Right lobe of liver (tissue), 6 donors: ENCODE measurements at places on chromosomes 4 and X. TPM values are rescaled to one million over a fixed set of nuclear protein-coding genes. Genes with fewer than 3 reads are reported as not detected.

DNA sequence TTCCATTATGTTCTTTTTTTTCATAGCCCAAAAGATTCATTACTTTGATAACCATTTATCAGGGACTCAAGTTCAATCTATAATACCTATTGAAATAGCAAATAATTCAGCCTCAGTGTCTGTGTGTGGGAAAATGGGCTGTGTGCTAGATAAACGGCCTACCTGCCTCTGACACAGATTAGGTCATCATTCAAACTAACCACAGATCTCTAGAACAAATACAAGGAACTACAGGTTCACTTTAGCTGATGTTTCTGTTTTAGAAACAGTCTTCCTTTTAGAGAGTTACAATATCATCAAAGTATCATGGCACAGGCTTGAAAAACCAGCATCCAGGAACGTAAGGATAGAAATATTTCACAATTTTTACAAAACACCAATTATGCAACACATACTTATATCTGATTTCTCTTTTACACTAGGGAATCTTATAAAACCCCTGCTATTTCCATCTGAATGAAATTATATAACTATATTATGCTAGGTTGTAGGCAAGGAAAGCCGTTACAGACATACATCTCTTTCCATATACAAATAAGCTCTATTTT is 56.6 kb upstream of the MAB21L2 start:
- H3K4me1 ChIP-seq: no peaks in the 10 kb centered on the region
- no peak for DNase-seq
- H3K27me3 ChIP-seq: no peaks in the 10 kb centered on the region
- no peak overlapping the region for H3K4me3 ChIP-seq
- no peaks in the 10 kb centered on the region for H3K36me3 ChIP-seq
- no peak overlapping the region for H3K27ac ChIP-seq

GRCh38 chr4:147578593-147578992 is 38.6 kb upstream of the TMEM184C start:
- H3K27me3 ChIP-seq: no peaks in the 10 kb centered on the region
- DNase-seq: no peak
- no peak overlapping the region for H3K27ac ChIP-seq
- no peaks in the 10 kb centered on the region for H3K36me3 ChIP-seq
- no peaks in the 10 kb centered on the region for H3K4me1 ChIP-seq

- H3K4me3 ChIP-seq: no peak overlapping the region
- no peaks in the 10 kb centered on the region for H3K4me1 ChIP-seq
- H3K36me3 ChIP-seq: no peaks in the 10 kb centered on the region
- no peaks in the 10 kb centered on the region for H3K27me3 ChIP-seq
- no peak for DNase-seq
Measured at GRCh38 chr4:178681871-178682270, 1239.6 kb upstream of the AGA start.

DNA sequence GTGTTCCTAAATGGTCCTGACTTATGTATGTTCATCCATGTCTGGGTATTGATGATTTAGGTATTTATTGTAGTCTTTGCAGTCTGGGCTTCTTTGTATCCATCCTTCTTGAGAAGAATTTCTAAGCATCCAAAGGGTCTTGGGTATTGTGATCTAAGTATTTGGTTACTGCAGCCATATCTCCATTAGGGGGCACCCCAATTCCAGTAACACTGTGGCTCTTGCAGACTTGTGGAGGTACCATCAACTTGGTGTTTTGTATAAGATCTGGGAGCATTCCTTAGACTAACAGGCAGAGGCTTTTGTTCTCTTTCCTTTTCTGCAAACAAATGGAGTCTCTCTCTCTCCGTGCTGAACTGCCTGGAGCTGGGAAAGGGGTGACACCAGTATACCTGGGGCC is 113.7 kb upstream of the NEXMIF start:
- no peaks in the 10 kb centered on the region for H3K27me3 ChIP-seq
- DNase-seq: no peak
- H3K27ac ChIP-seq: no peak overlapping the region
- H3K4me3 ChIP-seq: no peak overlapping the region

DNA sequence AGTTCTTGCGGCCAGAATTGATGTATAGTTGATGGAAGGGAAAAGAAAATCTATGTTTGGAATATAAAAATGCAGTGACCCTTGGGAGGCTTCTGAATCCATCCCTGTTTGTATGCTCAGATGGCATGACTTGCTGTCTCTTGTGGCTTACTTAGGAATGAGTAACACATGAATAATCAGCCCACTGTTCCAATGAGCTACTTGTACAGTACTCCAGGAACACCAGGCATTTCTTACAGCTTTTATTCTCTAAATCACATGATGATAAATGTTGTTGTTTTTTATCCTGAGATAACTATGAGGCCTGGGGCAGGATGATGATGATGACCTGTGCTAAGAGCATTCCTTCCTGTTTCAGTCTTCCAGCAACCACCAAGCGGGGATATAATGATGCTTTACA is 18.9 kb downstream of the TMPRSS11E start:
- no peak overlapping the region for H3K4me3 ChIP-seq
- H3K27me3 ChIP-seq: no peaks in the 10 kb centered on the region
- H3K36me3 ChIP-seq: no peaks in the 10 kb centered on the region
- no peak overlapping the region for H3K27ac ChIP-seq
- H3K4me1 ChIP-seq: no peaks in the 10 kb centered on the region

DNA sequence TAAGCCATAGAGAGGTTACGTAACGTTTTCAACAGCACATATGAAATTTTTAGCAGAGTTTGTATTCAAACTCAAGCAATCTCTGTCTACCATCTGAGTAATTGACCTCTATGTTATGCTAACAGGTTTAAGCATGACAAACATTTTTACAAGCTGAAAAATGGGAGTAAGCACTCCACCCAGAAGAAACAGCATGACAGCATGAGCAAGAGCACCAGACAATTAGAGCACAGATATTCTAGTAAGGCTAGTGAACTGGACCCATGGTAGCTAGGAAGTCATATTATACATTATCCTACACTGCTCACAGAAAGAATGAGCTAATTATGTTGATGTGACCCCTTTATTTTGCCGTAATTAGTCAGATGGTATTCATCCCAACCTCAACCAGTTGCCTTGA is 200.5 kb downstream of the PABPC4L start:
- DNase-seq: no peak
- H3K27me3 ChIP-seq: no peaks in the 10 kb centered on the region
- no peaks in the 10 kb centered on the region for H3K4me1 ChIP-seq
- no peaks in the 10 kb centered on the region for H3K36me3 ChIP-seq
- no peak overlapping the region for H3K4me3 ChIP-seq

- H3K36me3 ChIP-seq: no peaks in the 10 kb centered on the region
- no peaks in the 10 kb centered on the region for H3K27me3 ChIP-seq
- no peak overlapping the region for H3K4me3 ChIP-seq
- DNase-seq: no peak
- H3K4me1 ChIP-seq: no peaks in the 10 kb centered on the region
Measured at GRCh38 chr4:60173718-60174117, 1026.4 kb upstream of the ADGRL3 start.

EDA gene
- total RNA-seq: 1.7 TPM

CT55 gene
- not detected for total RNA-seq

DNA sequence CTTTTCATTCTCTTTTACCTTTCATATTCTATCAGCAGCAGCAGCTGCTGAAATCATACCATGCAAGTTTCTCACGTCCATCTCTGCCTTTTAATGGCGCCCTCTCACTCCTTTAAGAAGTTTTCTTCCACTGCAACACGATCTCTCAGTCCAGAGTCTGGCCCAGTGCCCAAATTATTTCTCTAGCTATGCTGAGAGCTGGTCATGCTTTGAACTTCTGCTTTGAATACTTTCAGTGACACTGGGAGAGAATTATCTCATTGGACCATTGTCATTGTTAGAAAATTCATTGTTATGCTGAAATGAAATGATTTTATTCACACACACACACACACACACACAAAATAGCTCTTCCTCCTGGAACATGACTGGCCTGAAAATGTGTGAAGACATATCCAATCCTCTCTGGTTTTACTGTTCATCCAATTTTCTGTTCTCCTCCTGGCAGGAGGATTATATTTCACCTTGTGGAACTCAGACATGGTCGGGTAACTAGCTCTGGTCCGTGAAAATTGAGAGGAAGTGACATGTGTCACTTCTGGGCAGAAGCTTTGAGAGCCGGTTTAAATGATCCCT is 1.3 kb upstream of the PDHA1 start:
- H3K27ac ChIP-seq: no peak overlapping the region
- no peaks in the 10 kb centered on the region for H3K27me3 ChIP-seq
- no peaks in the 10 kb centered on the region for H3K36me3 ChIP-seq
- H3K4me1 ChIP-seq: no peaks in the 10 kb centered on the region
- H3K4me3 ChIP-seq: no peak overlapping the region
- no peak for DNase-seq

GRCh38 chrX:40299641-40300046 is 201.9 kb upstream of the BCOR start:
- DNase-seq: no peak
- H3K27me3 ChIP-seq: no peaks in the 10 kb centered on the region
- no peak overlapping the region for H3K4me3 ChIP-seq
- no peak overlapping the region for H3K27ac ChIP-seq
- no peaks in the 10 kb centered on the region for H3K4me1 ChIP-seq
- H3K36me3 ChIP-seq: no peaks in the 10 kb centered on the region

DNA sequence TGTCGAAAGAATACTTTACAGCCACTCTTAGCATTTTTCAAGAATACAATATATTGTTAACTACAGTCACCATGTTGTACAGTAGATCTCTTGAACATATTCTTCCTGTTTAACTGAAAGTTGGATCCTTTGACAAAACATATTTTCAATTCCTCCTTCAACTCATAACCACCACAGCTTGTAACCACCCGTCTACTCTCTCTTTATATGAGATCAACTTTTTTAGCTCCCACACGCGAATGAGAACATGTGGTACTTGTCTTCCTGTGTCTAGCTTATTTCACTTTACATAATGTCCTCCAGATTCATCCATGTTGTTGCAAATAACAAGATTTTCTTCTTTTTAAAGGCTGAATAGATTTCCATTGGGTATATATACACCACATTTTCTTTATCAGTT is 338.3 kb upstream of the IGFBP7 start:
- no peak for DNase-seq
- H3K27ac ChIP-seq: no peak overlapping the region
- no peaks in the 10 kb centered on the region for H3K27me3 ChIP-seq
- no peak overlapping the region for H3K4me3 ChIP-seq
- H3K36me3 ChIP-seq: no peaks in the 10 kb centered on the region

- H3K4me3 ChIP-seq: no peak overlapping the region
- no peaks in the 10 kb centered on the region for H3K36me3 ChIP-seq
- no peaks in the 10 kb centered on the region for H3K4me1 ChIP-seq
- no peak for DNase-seq
- no peak overlapping the region for H3K27ac ChIP-seq
Measured at GRCh38 chr4:123706973-123707372, 310.4 kb downstream of the SPRY1 start.

- DNase-seq: no peak
- H3K4me1 ChIP-seq: no peaks in the 10 kb centered on the region
- no peak overlapping the region for H3K27ac ChIP-seq
- H3K4me3 ChIP-seq: no peak overlapping the region
- no peaks in the 10 kb centered on the region for H3K27me3 ChIP-seq
Measured at GRCh38 chr4:77002321-77003107, 53.0 kb downstream of the SEPTIN11 start.

OTUD6A gene
- total RNA-seq: not detected

DNA sequence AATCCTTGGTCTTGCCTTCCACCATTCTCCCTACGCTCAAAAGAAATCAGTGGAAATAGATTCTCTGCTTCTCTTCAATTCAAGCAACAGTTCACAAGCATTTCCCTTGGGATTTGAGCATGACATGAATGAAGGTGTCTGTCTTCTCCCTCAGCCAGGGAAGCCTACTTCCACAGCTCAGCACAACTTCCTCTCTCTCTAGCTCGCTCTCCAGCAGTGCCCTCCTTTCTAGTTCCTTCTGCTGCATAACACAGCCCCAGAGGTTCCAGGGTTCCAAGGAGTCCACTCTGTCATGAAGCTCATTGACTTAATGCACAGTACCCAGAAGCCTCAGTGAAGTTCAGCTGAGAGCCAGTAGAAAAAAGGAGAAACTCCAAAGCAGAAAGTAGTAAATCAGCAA is 81.3 kb downstream of the PLS3 start:
- no peaks in the 10 kb centered on the region for H3K4me1 ChIP-seq
- no peak for DNase-seq
- H3K36me3 ChIP-seq: no peaks in the 10 kb centered on the region

DNA sequence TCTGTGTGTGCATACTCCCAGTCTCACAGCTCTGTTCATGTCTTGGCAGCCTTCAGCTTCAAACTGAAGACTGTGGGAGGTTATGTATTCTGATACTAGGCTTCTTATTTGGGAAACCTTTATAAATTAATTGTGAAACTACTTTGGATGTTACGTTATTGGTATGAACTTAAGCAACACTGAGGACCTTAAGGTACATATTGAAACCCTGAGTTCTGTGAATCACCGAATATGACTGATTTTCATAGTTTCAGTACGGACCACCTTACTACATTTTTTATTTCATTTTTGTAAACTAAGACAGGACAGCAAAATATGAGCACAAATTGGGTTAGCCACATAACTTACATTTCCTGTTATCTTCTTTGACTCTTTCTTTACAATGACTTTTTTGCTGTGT is 498.4 kb downstream of the PDGFC start:
- no peak overlapping the region for H3K4me3 ChIP-seq
- no peak overlapping the region for H3K27ac ChIP-seq
- no peak for DNase-seq
- H3K36me3 ChIP-seq: no peaks in the 10 kb centered on the region

DNA sequence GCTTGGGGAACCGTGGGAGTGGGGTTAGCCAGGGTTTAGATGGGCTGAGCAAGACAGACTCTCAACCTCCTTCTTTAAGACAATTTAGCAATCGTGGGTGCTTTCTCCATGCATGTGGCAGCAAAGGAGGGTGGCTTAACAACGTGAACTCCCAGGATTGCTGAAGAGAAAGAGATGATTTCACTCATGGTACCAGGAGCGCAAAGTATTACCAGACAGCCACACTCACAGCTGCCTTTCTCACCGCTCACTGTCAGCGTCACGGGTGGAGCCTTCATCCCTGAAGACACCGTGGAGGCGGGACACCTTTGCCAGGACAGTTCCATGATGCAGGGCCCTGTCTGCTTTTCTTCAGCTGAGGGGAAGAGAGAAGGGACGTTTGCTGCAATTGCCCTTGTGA is 212.5 kb upstream of the PSAPL1 start:
- no peak overlapping the region for H3K27ac ChIP-seq
- H3K4me1 ChIP-seq: no peaks in the 10 kb centered on the region
- no peaks in the 10 kb centered on the region for H3K27me3 ChIP-seq
- no peaks in the 10 kb centered on the region for H3K36me3 ChIP-seq
- H3K4me3 ChIP-seq: no peak overlapping the region
- peak; percentile 7 for DNase-seq

DNA sequence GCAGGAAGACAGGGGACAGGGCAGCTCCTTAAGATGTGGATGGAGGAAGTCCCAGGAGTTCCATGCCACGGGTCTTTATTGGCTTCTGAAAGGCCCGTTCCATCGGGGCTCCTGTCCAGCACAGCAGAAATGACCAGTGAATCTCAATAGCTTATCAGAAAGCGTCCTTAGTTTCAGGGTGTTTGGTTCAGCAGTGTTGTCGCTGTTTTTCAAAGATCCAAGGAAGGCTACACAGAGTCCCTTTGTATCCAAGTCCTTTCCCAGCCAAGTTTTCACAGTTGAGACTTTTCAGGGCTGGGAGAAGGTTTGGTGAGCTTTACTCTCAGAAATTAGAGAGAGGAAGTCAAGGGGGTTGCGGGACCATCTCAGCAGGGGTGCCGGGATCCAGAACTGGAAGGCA is 5.0 kb upstream of the ZCCHC4 start:
- no peak overlapping the region for H3K4me3 ChIP-seq
- no peaks in the 10 kb centered on the region for H3K36me3 ChIP-seq
- no peaks in the 10 kb centered on the region for H3K27me3 ChIP-seq
- H3K4me1 ChIP-seq: no peaks in the 10 kb centered on the region
- DNase-seq: no peak

CT45A10 gene
- total RNA-seq: not detected

- no peak for DNase-seq
- H3K27me3 ChIP-seq: no peaks in the 10 kb centered on the region
- no peaks in the 10 kb centered on the region for H3K4me1 ChIP-seq
- no peaks in the 10 kb centered on the region for H3K36me3 ChIP-seq
- no peak overlapping the region for H3K4me3 ChIP-seq
Measured at GRCh38 chrX:76931518-76931917, 504.0 kb downstream of the MAGEE1 start.
